H7 (cell line): ENCODE measurements at places on chromosomes 4 and X. TPM values are rescaled to one million over a fixed set of nuclear protein-coding genes. Genes with fewer than 3 reads are reported as not detected.

Gene COX7B2
- not detected in 2 replicates for total RNA-seq

Gene FAM47E
- total RNA-seq: 0.17 and 1.4 TPM in 2 replicates

Gene SHROOM2
- 22.9 and 24.1 TPM in 2 replicates for total RNA-seq

Gene VSIG1
- total RNA-seq: 3.0 and 4.1 TPM in 2 replicates

Gene TMEM144
- 5.2 and 7.1 TPM in 2 replicates for total RNA-seq

Gene IL13RA1
- 15.1 and 16.6 TPM in 2 replicates for total RNA-seq

Gene TRO
- total RNA-seq: 49.8 and 53.7 TPM in 2 replicates

Gene GPC4
- total RNA-seq: 96.5 and 109 TPM in 2 replicates

Gene SLC38A5
- 44.0 and 65.0 TPM in 2 replicates for total RNA-seq

Gene C4orf36
- total RNA-seq: 0.97 TPM in 1 of 2 replicates, not detected in the other

Gene BEX5
- total RNA-seq: 5.5 and 8.6 TPM in 2 replicates

Gene FGFBP1
- total RNA-seq: not detected in 2 replicates

Gene ARFIP1
- 30.5 and 40.0 TPM in 2 replicates for total RNA-seq

Gene RBM46
- total RNA-seq: 0.73 and 2.3 TPM in 2 replicates

Gene TGIF2LX
- total RNA-seq: not detected in 2 replicates

Gene PCYT1B
- total RNA-seq: 17.4 and 22.9 TPM in 2 replicates

Gene RAB33A
- total RNA-seq: 0.81 TPM in 1 of 2 replicates, not detected in the other

Gene MAGED4
- total RNA-seq: 54.0 and 69.7 TPM in 2 replicates

Gene GIMD1
- total RNA-seq: not detected in 2 replicates

Gene IL3RA
- total RNA-seq: 0.07 TPM in 1 of 2 replicates, not detected in the other

Gene PDE5A
- total RNA-seq: 17.2 and 24.4 TPM in 2 replicates

Gene FTHL17
- total RNA-seq: not detected in 2 replicates

Gene CT47B1
- total RNA-seq: not detected in 2 replicates

Gene CT45A1
- not detected in 2 replicates for total RNA-seq

Gene CPE
- 23.2 and 32.6 TPM in 2 replicates for total RNA-seq

Gene MAGEE2
- total RNA-seq: not detected in 2 replicates

Gene ANXA10
- not detected in 2 replicates for total RNA-seq

Gene KCTD8
- 1.00 and 1.4 TPM in 2 replicates for total RNA-seq

Gene ARHGAP6
- 1.7 and 2.0 TPM in 2 replicates for total RNA-seq

Gene CABS1
- total RNA-seq: not detected in 2 replicates
